ENCODE measurements at places on chromosomes 7 and 10. TPM values are rescaled to one million over a fixed set of nuclear protein-coding genes. Genes with fewer than 3 reads are reported as not detected.

GRCh38 chr7:131501422-131501821 is 55.0 kb downstream of the PODXL start:
- no peak for DNase-seq

GRM3 gene
- 3.4 TPM for total RNA-seq

DNA sequence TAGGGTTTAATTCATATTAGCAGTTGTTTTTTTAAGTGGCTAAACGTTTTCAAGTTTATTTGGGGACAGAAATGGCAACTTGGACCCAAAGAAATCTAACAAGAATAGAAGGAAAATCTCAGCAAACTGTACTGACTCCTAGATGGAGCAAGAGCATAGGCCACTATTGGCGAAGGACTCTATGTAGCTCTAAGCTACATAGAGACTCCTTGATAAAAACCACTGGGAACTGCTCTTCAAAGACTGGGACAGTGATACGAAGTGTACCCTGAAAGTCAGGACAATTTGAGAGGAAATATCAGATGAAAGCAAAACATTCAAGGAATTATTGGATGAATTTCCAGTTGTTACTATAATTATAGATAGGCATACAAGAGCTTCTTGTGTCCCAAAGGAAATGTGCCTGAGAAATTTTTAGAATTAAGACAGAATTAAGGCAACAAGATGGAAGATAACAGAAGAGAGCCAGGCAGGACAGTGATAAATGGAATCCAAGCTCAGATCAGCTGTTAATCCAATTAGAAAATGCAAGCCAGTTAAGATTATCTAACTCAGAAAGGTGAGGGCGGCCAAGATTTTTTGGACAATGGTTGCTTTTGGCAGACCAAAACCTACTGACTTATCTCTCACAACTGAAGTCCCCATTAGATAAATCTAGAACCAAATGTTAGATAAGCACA is 103.7 kb upstream of the IFRD1 start:
- no peak for DNase-seq

DNA sequence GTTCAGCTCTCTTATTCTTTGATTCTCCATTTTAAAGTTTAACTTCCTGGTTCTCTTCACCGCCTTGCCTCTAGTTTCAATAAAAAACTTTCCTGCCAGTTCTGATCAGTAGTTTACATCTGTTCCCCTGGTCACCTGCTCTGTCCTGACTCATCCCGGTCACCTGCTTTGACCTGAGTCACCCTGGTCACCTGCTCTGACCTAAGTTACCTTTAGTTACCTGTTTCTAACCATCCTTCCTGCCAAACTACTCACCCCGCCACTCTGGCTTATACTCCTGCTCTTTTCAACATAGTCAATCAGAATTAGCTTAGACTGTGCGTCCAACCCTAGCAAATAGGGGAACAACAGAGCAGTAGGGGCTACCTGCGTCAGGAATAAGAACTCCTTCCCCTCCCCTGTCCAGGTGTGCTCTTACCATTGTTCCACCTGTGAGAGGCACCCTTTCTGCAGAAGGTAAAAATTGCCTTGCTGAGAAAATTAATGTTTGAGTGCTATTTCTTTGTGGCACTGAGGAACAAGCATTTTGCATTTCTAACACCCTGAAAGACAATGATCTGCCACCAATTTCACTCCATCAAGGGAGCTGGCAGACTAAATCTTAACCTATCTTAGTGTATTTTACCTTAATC is 263.6 kb downstream of the DOCK4 start:
- no peak for DNase-seq

C7orf57 gene
- total RNA-seq = not detected

ADARB2 gene
- 1.8 TPM for total RNA-seq

PLAU gene
- 4.2 TPM for total RNA-seq

ANKRD61 gene
- total RNA-seq = 0.80 TPM

GRCh38 chr7:90326500-90326899 is 5.4 kb upstream of the FAM237B start:
- DNase-seq = no peak

GRCh38 chr7:105487579-105488571 is 34.2 kb downstream of the PUS7 start:
- DNase-seq = no peak

ESYT2 gene
- 21.1 TPM for total RNA-seq

DNA sequence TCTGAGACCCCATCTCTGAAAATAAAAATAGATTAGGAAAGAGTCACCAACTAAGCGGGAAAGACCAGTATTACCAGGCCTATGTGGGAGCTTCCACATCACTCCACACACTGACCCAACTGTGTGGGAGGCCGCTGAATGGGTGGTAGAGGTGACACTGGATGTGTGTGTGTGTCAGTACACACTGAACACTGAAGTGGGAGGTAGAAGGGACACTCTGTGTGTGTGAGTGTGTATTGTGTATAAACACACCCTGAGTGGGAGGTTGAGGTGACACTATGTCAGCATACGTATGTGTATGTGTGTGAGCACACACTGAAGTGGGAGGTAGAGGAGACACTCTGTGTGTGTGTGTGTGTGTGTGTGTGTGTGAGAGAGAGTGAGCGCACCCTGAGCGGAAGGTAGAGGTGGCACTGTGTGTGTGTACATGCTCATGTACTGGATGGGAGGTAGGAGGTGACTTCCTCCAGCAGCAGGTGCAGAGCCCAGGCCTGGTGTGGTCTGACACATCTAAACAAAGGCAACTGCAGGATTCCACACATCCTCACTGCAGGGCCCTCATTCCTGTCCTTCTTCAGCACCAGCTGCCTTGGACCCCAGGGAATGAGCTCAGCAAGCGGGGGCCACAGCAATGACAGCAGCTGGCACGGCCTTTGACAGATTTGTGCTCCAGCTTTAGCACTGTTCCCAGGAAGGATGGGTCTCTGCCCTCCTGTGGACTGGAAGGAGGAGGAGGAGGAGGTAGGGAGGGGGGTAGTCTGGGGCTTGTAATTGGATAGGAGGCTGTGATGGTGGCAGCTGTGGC is 26.5 kb upstream of the RBM20 start:
- no peak for DNase-seq

ADIRF gene
- total RNA-seq = not detected

ARPC1B gene
- 71.6 TPM for total RNA-seq

DNA sequence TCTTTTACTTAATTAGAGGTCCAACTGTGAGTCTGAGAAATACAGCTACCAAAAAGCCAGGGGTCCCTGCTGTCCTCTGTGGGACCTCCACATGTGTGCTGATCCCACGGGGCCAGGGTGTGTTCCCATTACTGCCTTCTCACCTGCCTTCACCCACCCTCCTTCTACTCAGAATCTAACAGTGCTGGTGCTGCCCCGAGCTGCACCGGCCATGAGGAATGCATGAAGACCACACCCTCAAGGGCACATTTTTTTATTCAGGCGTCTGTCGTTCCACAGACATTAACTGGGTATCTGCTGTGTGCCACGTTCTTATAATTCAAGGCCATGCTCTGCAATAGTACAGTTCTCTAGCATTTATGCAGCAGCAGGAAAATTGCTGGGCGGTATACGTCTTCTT is 188.5 kb upstream of the PFKP start:
- no peak for DNase-seq

DNA sequence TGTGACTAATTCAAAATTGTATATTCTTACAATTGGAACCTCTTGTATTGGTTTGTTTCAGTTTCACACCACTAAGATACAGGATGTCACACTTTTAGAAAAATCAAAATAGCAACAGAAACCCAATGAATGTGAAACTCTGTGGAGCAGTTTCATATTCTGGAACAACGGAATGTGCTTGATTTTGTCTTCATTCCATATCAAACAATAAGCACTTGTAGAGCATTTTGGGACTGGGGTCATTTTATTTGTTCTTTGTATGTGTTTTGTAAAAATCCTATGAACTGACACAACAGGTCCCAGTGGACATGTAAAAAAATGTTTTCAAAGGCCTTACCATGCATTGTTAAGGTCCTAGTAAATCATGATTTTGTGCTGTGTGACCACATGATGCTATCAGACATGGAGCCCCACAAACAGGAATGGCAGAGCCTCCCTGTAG is 123.1 kb downstream of the DKK1 start:
- DNase-seq = no peak

GRCh38 chr10:34473174-34474008 is 341.7 kb downstream of the PARD3 start:
- no peak for DNase-seq

PGAM2 gene
- total RNA-seq = 2.4 TPM

PDE6C gene
- total RNA-seq = not detected

- no peak for DNase-seq
Observed at GRCh38 chr10:114508376-114508775, 104.1 kb upstream of the AFAP1L2 start.

GRCh38 chr10:51014680-51015389 is 59.5 kb upstream of the PRKG1 start:
- DNase-seq = no peak

DNA sequence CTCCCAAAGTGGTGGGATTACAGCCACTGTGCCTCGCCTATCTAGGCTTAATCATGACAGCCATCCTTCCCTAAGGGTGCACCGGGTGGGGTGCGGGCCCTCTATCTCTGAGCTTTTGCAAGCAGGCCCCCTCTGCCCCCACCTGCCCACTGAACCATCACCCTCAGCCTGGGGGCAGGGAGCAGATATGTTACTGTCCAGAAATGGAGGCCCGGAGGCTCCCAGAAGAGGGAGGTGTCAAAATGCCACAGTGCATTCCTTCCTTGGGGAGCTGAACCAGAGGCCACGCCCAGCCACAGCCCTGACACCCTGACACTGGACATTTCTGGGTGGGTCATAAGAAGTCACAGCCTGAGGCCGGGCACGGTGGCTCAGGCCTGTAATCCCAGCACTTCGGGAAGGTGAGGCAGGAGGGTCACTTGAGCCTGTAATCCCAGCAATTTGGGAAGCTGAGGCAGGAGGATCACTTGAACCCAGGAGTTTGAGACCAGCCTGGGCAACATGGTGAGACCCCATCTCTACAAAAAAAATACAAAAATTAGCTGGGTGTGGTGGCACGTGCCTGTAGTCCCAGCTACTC is 129.8 kb upstream of the TNRC18 start:
- no peak for DNase-seq

DNA sequence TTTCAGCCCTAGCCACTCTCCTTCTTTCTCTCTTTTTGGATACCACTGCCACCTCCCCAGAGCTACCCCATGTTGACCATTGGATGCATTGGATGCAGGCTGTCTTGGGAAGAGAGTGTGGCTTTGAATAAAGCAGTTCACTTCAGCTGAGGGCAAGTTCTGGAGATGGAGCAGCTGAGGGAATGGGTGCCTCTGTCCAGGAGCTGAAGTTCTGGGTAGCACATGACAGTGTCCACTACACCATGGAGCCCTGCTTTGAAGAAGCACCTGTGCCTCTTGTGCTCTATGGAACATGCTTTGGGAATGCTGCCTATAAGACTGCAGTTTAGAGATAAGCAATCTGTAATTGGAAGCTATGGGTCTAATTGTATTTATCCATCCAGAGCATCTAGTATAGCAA is 1028.7 kb downstream of the TYW1 start:
- no peak for DNase-seq

DNA sequence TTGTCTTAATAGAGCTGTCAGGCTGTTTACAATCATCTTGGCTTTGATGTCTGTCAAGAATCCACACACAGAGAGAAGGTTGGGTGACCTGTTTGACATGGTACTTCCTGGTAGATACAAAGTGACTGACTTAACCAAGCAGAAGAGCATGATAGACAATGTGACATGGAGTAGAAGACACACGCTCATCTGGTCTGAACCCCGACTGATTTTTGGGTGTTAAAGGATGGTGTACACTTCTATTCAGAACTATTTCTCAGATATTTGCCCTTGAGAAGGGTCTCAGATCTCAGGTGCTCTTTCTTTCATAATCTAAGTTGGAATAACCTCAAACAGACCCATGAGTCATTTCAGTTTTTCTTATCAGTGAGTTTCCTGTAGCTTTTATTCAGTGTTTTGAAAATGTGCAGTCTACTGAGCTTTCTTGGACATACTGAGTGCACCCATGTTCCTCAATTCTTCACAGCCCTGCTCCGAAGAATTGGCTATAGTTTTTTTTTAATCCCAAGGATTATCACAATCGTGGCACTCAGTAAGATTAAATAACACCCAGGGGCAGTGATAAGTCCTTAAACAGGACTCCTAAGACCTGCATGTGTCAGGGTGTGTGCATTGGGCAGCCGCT is 46.4 kb upstream of the NXPH1 start:
- DNase-seq = no peak

- DNase-seq = no peak
Observed at GRCh38 chr10:111085690-111086353, 9.0 kb downstream of the ADRA2A start.

PPP1R9A gene
- 22.7 TPM for total RNA-seq

- no peak for DNase-seq
Observed at GRCh38 chr10:90591629-90592028, 266.2 kb downstream of the HTR7 start.

GRCh38 chr10:58322072-58322834 is 12.6 kb upstream of the UBE2D1 start:
- no peak for DNase-seq

- no peak for DNase-seq
Observed at GRCh38 chr10:132062641-132063390, 2.9 kb upstream of the JAKMIP3 start.

- DNase-seq = no peak
Observed at GRCh38 chr7:33760834-33761233, 144.5 kb upstream of the BMPER start.

LLCFC1 gene
- total RNA-seq = not detected

DNA sequence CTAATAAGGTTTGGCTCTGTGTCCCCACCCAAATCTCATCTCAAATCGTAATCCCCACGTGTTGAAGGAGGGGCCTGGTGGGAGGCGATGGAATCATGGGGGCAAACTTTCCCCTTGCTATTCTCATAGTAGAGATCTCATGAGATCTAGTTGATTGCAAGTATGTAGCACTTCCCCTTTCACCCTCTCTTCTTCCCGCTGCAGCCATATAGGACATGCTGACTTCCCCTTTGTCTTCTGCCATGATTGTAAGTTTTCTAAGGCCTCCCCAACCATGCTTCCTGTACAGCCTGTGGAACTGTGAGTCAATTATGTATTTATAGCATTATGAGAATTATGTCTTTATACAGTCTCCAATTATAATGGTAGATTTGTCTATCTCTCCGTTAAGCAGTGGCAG is 594.5 kb downstream of the ACTR3B start:
- DNase-seq = no peak

ACSL5 gene
- not detected for total RNA-seq

DNA sequence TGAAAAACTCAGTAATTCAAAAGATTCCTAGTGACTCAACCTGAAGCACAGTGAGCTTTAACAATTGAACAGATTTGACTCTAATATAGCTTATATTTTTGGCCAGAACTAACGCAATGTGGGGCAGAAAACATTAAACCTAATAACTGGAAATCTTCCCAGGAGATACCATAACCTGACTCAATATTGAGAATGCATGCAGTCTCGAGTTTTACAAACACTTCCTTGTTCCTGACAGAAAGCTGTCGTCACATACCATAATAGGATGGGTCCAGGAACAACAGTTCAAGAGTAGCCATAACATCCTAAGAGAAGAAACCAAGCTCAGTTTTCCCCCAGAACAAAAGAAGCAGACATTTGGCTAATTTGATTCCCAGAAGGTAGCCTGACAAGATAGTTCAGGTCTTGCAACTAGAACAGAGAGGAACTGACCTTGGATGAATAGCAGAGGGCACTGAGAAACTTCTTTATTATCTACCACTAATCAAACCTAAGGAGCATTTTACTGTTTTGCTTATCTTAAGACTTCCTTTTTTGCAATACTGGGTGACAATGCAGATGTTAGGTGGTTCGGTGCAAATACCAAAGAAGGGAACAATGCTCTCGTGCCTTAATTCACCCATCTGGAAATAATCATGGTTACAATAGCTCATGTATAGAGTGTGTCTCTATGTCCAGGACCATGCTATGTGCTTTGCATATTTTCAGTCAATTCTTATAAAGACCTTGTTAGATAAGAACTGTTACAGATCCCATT is 38.6 kb upstream of the ACSL5 start:
- no peak for DNase-seq
